Nephron progenitor cell (in vitro differentiated cells): ENCODE measurements at places on chromosomes 4 and X.

GRCh38 chr4:3217266-3217665 is 31.7 kb upstream of the MSANTD1 start:
- DNase-seq, result no peak
- H3K4me1 ChIP-seq, result no peaks in the 10 kb centered on the region
- H3K36me3 ChIP-seq, result peaks cover 65% of the 10 kb centered on the region
- H3K27me3 ChIP-seq, result peaks cover 5% of the 10 kb centered on the region

DNA sequence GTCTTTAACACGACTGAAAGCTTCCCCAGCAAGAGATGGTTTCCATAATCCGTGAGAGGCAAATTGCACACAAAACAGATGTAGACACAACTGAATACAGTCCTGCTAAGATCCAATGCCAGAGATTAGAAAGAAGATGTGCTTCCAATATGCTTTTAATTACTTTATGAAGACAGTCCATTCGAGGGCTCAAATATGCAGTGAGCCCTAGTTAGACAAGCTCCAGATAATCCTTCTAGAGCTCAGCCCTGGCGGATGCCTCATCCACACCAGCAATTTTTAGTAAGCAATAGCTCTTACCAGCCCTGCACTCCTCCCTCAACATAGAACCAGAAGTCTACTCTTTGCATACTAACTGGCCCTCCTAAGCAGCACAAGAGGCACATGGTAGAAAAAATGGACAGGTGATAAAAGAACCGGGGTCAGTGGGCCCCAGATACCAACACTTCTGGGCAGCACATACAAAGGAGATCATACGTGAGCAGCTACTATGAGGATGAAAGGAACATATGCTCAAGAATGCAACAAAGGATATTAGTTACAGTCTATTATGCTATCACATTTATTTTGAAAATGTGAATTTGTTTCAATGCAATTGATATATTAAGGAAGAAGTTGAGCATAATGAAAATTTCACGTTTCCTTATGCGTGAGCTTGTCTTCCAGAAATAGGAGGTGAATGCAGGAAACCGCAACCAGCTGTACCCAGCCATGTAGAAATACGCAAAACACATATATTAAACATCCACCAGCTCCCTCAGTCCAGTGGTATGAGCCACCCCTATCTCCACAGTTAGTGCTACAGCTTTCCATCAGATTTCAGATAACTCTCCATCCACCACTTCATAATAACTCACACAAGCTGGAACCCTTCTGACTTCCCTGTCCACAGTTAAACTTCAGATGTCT is 34.3 kb downstream of the GPC4 start:
- H3K36me3 ChIP-seq, result peaks cover 4% of the 10 kb centered on the region

GRCh38 chrX:1099146-1099770 is 113.2 kb downstream of the CRLF2 start:
- no peak for DNase-seq
- no peak overlapping the region for H3K27ac ChIP-seq
- no peak overlapping the region for H3K4me3 ChIP-seq
- no peaks in the 10 kb centered on the region for H3K36me3 ChIP-seq
- peaks cover 7% of the 10 kb centered on the region for H3K4me1 ChIP-seq
- peaks cover 11% of the 10 kb centered on the region for H3K27me3 ChIP-seq

GRCh38 chr4:174707051-174707676 is 121.9 kb downstream of the GLRA3 start:
- DNase-seq, result no peak
- H3K4me1 ChIP-seq, result no peaks in the 10 kb centered on the region
- H3K27ac ChIP-seq, result no peak overlapping the region
- no peak overlapping the region for H3K4me3 ChIP-seq

GRCh38 chr4:75940692-75941253 is at the start of gene NAAA:
Gene NAAA (minus strand): TSS chr4:75941013. CDS start chr4:75940949, 64 bp downstream.
- H3K4me1 ChIP-seq, result peaks cover 8% of the 10 kb centered on the region
- H3K27me3 ChIP-seq, result peaks cover 38% of the 10 kb centered on the region
- DNase-seq, result peak; percentile 79
- no peak within 1 kb of the TSS for H3K27ac ChIP-seq
- peak within 1 kb of the TSS; percentile 89 for H3K4me3 ChIP-seq

- H3K27ac ChIP-seq, result peak overlapping the region; percentile 100
- DNase-seq, result peak; percentile 63
- peak overlapping the region; percentile 80 for H3K4me3 ChIP-seq
- H3K27me3 ChIP-seq, result peaks cover 5% of the 10 kb centered on the region
- no peaks in the 10 kb centered on the region for H3K36me3 ChIP-seq
Measured at GRCh38 chrX:47361538-47362511, 8.6 kb upstream of the ZNF157 start.

GRCh38 chr4:15963576-15963975 is 601 bp upstream of the FGFBP2 start:
- H3K36me3 ChIP-seq, result peaks cover 21% of the 10 kb centered on the region
- H3K4me1 ChIP-seq, result peaks cover 4% of the 10 kb centered on the region
- H3K27ac ChIP-seq, result no peak overlapping the region
- no peak overlapping the region for H3K4me3 ChIP-seq

DNA sequence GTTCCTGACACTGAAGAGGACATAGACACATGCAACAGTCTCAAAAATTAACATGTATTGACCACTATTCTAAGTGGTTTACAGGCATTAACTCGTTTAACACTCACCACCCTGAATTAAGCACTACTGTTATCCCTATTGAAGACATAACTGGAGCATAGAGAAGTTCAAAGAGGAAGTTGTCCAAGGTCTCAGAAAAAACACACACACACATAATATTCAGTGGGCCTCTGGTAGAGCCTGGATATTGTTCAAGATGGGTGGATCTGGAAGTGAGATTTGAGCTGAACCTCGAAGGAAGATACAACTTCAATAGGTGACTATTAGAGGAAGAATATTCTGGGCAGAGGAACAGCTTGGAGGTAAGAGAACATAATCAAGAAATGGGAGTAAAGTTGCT is 334.9 kb downstream of the HNRNPD start:
- H3K27me3 ChIP-seq, result peaks cover 59% of the 10 kb centered on the region
- H3K4me1 ChIP-seq, result peaks cover 12% of the 10 kb centered on the region
- no peak for DNase-seq
- no peak overlapping the region for H3K27ac ChIP-seq
- H3K36me3 ChIP-seq, result no peaks in the 10 kb centered on the region

DNA sequence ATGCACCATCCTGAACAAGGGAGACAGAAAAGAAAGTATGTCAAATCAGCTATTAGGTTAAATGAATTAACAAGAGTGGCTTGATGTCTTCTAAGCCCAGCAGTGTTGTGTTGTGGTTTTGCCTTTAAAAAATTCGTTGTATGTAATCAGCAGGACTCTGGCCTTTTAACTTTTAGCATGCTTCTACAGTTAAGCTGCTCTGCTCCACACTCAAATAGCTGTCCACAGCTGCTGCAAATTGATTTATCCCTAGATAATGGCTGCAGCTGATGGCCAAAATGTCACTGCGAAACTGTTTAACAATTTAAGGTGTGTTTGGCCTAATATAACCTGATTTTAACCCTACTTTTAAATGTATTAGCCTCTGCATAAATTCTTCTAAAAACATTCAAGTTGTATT is 85.8 kb downstream of the CXXC4 start:
- no peak overlapping the region for H3K27ac ChIP-seq
- no peak overlapping the region for H3K4me3 ChIP-seq
- H3K4me1 ChIP-seq, result peaks cover 49% of the 10 kb centered on the region
- H3K36me3 ChIP-seq, result no peaks in the 10 kb centered on the region
- DNase-seq, result no peak

DNA sequence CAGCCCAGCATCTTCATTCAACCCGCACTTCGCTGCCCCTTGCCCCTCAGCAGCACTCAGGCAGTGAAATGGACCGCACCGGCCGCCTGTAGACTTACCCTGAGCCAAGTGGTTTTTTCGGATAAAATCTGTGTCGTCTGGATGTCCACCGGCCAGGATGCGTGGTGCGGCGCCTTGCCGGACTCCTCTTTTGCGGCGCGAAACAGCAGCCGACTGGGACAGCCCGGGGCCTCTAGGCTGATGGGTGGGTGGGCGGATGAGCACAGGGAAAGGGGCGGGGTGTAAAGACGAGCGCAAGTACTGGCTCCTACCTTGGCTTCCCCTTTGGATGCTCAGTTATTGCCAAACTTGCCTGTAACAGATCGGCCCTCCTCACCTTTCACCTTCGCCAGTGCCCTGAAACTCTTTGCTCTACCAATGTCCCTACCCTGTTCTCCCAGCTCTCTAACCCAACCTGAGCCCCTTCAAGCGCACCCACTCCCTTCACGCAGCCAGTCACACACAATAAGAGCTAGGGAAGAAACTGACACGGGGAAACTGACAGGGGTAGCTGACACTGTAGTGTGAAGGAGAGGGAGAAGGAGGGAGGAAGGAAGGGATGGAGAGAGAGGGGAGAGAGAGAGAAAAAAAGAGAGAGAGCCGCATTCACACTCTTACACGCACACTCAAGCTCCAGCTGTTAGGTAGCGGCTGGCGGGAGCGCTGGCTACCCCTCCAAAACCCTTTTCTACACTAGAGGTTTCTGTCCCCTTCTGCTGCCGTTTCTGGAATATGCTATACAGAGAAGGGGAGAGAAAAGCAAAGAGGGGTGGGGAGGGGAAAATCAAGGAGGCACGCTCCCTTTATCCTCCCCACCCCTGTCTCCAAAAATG is 559 bp downstream of the TRPC5 start:
- no peak overlapping the region for H3K27ac ChIP-seq
- no peaks in the 10 kb centered on the region for H3K36me3 ChIP-seq
- peak; percentile 61 for DNase-seq
- peaks cover 46% of the 10 kb centered on the region for H3K27me3 ChIP-seq
- H3K4me3 ChIP-seq, result peak overlapping the region; percentile 96

GRCh38 chr4:22356987-22357596 is 158.8 kb downstream of the ADGRA3 start:
- H3K36me3 ChIP-seq, result peaks cover 33% of the 10 kb centered on the region
- DNase-seq, result no peak
- H3K27ac ChIP-seq, result no peak overlapping the region
- H3K27me3 ChIP-seq, result peaks cover 4% of the 10 kb centered on the region
- H3K4me1 ChIP-seq, result no peaks in the 10 kb centered on the region
- no peak overlapping the region for H3K4me3 ChIP-seq

DNA sequence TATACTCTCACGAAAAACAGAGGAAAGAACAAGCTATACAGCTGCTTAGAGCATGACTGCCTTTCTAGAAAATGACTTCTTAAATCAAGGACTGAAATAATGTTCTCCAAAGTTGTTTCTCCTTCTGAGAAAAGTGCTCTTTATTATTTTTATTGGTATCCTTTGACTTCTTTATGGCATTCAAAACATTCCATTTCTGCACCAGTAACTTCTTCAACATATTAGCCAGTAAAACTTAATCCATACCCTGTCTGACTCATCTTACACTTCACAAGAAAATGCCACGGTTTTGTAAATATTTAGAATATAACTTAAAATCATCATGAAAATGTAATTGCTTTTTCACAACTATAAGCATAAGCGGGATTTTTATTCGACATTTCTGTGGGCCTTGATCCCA is 180.4 kb downstream of the NR3C2 start:
- no peaks in the 10 kb centered on the region for H3K36me3 ChIP-seq
- DNase-seq, result no peak
- peaks cover 7% of the 10 kb centered on the region for H3K27me3 ChIP-seq

DNA sequence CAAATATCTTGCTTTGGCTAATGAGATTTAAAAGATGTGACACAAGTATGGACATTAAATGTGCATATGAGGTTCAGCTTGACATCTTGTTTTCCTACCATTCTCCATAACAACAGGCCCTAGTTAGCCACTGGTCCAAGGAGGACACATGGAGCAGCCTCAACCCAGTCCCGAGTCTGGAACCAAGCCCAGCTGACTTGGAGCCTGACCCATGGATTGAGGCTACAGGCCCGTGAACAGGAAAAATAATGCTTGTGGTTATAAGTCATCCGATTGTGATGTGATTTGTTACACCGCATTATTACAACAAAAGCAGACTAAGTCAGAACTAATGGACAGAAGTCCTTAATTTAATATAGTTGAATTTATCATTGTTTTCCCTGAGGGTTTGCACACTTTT is 123.2 kb upstream of the BANK1 start:
- DNase-seq, result no peak
- no peaks in the 10 kb centered on the region for H3K27me3 ChIP-seq
- no peaks in the 10 kb centered on the region for H3K4me1 ChIP-seq
- no peak overlapping the region for H3K27ac ChIP-seq
- no peak overlapping the region for H3K4me3 ChIP-seq
- no peaks in the 10 kb centered on the region for H3K36me3 ChIP-seq

DNA sequence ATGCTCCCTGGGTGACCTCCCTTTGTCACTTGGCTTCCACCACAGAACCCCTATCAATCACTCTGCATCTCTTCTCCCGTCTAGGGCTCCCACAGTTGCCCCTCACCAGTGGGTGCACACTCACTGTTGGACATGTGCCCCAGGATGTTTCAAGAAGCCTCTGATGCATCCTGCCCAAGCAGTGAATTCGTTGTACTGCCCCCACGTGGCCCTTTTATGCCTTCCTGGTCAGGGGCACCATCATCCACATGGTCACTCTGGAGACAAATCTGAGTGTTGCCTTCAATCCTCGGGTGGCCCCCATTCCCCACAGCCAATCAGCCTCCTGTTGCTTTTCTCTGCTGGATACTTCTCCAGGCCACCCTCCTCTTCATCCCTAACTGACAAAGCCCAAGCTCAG is 12.2 kb downstream of the ITIH6 start:
- H3K27ac ChIP-seq, result no peak overlapping the region
- DNase-seq, result no peak
- H3K27me3 ChIP-seq, result peaks cover 2% of the 10 kb centered on the region

DNA sequence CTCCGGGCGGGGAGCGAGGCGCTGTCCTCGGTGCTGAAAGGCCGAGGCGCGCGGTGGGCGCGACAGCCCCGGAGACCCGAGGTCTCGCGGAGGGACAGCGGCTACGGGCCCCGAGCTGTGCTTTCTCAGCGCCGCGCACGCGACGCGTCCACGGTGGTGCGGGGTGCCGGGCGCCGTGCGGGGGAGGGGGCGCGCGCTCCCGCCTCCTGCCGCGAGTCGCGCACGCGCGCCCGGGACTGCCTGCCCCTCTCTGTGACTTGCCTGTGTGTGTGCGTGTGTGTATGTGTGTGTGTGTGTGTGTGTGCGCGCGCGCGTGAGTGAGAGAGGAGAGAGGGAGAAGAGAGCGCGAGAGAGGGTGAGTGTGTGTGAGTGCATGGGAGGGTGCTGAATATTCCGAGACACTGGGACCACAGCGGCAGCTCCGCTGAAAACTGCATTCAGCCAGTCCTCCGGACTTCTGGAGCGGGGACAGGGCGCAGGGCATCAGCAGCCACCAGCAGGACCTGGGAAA is at the start of gene GRIA2:
GRIA2 (plus strand) TSS at position 358 of the 511 bp plus-strand sequence. CDS start 315 bp downstream, outside the sequence.
- H3K36me3 ChIP-seq, result no peaks in the 10 kb centered on the region
- peak; percentile 94 for DNase-seq
- peaks cover 27% of the 10 kb centered on the region for H3K4me1 ChIP-seq
- no peak within 1 kb of the TSS for H3K27ac ChIP-seq
- H3K27me3 ChIP-seq, result peaks cover 74% of the 10 kb centered on the region
